ENCODE measurements at places on chromosomes 2 and 18.

DNA sequence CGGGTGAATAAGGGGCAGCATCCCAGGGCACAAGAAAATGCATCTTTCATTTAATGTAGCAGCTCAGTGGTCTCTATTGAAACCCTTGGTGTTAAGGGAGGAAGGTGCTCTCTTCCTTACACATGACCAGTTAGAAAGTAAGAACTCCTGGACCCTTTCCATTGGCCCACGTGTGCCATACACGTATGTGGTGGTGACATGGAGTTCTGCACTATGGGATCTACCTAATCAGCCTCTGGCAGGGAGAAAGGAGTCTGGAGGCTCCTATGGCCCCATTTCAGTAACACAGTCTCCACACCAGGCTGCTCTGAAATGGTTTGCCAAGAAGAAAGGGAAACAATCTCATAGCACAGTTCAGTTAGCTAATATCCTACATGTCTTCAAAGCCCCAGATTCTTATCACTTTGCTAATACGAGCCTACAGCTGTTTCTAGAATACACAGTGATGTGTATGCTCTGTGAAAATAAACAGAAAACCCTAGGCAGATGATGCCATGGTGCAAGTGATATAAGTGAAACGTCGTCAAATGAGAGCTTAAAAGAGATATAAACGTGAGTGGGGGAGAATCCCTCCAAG is 7.0 kb downstream of the EFEMP1 start:
- DNase-seq = no peak

DNA sequence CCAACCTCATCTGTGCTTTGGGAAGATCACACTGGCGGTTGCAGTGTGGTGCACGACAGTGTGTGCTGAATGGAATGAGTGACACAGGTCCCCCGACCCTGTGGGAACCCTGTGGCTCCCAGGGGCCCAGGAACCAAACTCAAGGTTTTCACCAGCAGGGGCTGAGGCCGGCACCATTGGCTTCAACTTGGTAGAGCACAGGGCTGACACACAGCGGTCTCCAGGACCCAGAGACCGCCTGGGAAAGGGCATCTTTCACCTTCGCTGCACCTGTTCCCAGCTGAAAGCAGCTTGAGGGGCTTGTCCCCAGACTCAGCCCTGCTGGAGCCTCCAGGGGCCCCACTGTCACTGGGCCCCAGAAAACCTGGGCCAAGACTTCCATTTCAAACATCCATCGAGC is 59.0 kb upstream of the ODC1 start:
- DNase-seq = no peak

DNA sequence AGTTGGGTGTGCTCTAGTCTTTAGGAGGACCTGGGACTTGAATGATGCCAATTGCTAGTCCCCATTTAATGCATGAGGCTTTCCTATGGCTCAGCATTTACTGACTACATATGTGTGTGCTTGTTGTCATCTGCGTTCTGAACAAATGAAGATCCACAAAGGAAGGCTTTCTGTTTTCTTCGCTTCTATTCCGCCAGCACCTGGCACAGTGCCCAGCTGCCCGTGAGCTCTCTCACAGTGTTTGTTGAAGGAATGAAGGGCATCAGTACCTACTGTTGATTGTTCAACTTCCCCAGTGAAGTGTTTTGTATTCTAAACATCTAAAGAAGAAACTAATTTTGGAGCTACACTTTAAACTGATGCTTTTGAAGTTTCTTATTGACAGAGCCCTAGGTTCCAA is 122.4 kb upstream of the LINC00305 start:
- no peak for DNase-seq

DNA sequence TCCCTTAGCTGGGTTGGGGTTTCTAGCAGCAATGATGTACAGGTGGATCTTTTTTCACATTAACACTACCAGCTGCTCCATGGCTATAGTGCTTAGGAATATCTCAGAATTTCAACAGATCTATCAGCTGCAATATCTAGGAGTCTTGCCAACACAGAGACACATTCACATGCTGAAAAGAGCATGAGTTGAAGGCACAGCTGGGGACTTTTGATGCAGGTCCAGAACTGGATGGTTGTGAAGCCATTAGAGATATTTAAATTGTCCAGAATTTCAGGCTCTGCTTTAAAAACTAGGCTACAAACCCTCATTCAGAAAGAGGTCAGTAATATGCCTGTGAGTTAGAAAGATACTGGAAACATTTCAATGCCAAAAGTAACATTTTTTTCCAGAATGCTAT is 122.2 kb upstream of the CCDC195 start:
- DNase-seq = no peak

DNA sequence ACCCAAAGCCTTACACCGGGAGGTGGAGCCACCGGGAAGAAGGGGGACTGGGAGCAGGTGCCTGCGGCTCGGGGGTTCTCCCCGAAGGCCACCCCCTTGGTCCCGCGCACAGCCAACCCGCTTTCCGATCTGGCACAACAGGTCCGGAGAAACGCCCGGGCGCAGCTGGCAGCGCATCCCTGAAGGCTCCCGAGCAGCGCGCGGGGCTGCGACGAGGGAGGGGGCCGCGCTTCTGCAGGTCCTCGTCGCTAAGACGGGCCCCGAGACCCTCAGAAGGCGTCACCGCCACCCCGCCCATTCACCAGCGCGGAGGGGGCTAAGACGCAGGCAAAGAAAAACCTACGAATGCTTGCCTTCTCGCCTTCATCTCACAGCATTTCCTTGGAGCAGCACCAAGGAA is 1.8 kb downstream of the CBLN2 start:
- no peak for DNase-seq
